ENCODE measurements at places on chromosomes 7 and 10.

DNA sequence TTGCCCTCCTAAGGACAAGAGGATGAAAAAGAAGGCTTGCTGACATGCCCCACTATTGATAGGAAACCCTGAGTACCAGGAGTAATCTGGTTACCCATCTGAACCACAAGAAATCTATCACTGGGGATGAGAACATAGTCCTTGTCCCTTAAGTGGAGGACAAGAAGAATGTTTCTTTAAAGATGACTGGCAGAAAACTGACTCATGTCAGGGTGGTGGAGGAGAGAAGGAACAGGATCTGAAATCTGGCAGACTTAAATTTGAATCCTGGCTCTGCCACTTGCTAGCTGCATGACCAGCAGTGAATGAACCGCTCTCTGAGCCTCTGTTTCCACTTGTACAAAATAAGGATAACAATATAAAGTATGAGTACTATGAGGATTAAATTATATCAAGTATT is 38.9 kb upstream of the XPNPEP1 start:
- no peak for DNase-seq

GRCh38 chr7:158472596-158472995 is 115.0 kb downstream of the PTPRN2 start:
- DNase-seq = no peak

DNA sequence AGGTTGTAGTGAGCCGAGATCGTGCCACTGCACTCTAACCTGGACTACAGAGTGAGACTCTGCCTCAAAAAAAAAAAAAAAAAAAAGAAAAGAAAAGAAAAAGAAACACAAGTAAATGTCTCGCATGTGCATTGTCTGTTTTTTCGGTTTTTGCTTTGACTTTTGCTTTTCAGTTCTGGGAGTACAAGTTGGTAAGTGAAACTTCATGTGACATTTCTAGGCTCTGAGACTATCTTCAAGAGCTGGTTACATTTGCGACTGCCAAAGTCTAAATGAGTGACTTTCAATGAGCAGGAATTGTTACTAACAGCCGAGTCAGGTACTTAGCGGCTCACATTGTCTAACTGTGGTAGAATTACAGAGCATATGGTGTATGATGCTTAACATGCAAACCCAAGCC is 107.0 kb upstream of the CELF2 start:
- no peak for DNase-seq

- DNase-seq = peak; percentile 37
Observed at GRCh38 chr10:110057456-110057855, 49.7 kb downstream of the ADD3 start.

DNA sequence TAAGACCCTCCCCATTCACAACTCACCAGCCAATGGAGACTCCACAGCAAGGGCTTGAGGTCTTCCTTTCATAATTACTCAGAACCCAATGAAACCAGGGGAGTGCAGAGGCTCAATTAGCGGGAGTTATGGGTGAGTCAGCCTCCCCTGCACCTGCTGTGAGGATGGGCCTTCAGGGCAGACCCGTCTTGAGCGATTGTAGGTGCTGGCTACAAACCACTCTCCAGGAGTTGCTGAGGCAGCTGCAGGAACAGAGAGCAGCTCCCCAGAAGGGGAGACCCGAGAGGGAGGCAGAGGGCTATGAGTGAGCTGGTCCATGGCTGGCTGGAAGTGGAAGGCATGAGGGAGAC is 58.5 kb upstream of the SORCS3 start:
- DNase-seq = peak; percentile 59

DNA sequence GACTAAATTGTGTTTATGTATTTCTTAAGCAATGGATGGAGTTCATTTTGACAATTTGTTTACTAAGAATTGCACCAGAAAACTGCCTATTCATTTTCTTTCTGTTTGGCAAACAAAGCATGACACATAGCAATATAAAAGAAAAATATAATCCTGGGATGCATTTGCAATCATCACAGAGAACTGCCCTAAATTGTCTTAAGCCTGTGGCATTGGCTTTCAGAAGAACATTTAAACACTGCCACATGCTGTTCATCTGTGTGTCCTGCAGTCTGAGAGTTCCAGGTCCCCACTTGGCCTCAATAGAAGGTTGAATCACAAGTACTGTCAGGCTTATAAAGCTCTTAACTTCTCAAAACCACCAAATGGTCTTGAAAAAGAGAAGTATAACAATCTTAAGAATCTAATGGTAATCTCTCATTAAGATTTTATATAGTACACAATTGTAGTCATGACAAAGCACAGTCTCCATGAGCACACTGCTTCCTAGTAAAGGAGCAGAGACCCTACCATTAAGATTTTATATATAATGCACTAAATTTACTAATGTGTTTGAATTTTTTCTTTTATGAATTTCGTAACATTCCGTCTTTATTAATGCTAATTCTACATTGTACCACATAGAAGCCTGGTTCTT is 29.9 kb downstream of the RNLS start:
- DNase-seq = peak; percentile 63

DNA sequence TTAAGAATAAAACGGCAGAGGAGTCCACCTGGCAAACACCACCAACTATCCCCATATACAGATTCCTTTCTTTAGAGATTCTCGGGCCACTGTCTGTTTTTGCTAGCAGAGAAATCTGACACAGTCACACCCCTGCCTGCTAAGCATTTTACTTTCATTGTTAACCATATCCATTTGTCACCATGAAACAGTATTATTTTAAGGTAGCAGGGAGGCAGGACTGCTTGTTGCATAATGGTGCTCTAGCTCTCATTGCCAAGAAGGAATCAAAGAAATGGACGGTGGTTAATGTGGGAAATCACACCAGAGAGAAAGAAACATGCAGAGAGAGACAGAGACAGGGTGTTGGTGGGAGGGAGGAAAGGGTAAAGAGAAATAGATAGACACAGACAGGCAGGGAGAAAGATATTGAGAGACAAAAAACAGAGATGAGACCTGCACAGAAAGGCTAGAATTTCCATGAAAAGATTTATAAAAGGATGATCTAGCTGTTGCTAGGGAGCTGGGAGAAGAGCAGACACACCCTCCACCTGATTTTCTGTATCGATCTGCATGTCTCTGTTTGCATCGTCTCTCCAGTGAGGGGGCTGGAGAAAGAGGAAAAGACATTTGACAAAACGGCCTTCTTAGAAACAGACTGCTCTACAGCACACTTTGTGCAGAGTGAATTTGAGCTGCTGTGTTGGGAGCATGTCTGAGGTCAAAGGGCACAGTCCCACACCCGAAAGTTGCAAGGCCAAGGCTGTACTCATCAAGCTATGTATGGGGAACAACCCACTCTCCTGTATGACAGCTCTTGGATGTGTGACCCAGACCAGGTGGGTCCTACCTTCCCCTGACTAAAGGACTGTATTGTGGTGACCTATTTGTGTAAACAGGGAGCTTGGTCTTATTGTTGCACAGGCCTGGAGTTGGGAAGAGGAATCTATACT is 303.1 kb downstream of the FZD1 start:
- no peak for DNase-seq

- no peak for DNase-seq
Observed at GRCh38 chr7:135245226-135246190, 11.9 kb downstream of the STRA8 start.

DNA sequence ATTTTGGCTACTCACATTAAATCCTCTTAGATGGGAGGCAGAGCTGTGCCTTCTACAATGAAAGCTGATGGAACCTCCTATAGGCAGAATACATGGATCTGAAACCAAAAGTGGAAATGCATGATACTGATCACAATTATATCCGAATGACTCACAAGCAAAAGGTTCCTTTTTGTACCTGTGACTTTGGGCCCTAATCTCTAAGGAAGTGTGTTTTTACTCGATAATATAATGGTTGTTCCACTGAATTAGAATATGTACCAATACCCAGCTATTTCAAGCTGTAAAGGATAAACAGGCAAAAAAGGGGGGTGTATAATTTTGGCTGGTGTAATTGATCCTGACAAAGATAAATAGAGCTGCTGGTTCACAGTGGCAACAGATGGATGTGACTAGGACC is 17.6 kb upstream of the LAMB1 start:
- DNase-seq = no peak

- DNase-seq = peak; percentile 44
Observed at GRCh38 chr10:104274762-104275721, 6.1 kb downstream of the GSTO2 start.

DNA sequence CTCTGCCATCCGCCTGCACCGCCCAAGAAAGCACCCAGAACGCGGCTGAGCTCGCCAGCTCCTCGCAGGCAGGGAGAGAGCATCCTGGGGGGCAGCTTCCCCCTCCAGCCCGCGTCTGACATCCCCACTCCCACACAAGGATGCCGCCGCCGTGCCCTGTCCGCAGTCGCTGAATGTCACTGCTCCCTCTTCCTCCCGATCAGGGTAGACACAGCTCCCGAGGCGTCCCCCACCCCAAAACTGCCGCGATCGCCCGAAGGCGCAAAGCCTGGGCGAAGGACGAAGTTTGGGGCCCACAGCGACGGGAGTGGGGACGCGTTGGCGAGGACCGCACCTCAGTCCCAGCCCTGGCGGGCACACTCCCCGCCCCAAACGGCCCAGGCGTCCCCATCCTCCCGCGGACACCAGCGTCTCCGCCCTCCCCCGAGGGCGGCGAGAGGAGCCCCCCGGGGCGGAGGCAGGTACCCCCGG is 1.5 kb upstream of the KAT6B start:
- peak; percentile 38 for DNase-seq

DNA sequence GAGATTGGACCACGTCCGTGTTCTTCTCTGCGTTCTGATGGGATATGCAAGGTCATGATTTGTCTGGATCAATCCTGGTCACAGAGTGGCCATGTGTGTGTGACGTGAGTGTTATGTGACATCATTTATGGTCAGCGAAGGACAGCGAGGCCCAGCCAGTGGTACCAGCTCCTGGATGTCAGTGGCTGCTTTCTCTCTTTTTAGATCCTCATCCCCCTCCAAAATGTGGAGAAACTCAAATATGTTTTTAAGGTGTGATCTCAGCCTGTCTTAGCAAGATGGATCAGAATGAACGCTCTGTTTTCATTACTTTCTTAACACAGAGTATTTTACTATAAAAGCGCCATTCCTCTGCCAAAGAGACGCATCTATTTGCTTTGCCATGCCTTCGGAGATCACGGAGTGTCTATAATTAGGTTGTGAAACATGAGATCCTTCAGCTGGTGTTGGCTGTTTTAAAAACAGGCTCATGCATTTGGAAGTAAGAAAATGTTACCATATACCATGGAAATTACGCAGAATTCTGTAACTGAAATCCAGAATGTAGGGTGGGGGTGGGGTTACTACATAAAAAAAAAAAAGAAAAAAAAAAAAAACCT is 245.5 kb upstream of the TCERG1L start:
- no peak for DNase-seq

- no peak for DNase-seq
Observed at GRCh38 chr7:157799076-157799685, 462.4 kb downstream of the DNAJB6 start.

DNA sequence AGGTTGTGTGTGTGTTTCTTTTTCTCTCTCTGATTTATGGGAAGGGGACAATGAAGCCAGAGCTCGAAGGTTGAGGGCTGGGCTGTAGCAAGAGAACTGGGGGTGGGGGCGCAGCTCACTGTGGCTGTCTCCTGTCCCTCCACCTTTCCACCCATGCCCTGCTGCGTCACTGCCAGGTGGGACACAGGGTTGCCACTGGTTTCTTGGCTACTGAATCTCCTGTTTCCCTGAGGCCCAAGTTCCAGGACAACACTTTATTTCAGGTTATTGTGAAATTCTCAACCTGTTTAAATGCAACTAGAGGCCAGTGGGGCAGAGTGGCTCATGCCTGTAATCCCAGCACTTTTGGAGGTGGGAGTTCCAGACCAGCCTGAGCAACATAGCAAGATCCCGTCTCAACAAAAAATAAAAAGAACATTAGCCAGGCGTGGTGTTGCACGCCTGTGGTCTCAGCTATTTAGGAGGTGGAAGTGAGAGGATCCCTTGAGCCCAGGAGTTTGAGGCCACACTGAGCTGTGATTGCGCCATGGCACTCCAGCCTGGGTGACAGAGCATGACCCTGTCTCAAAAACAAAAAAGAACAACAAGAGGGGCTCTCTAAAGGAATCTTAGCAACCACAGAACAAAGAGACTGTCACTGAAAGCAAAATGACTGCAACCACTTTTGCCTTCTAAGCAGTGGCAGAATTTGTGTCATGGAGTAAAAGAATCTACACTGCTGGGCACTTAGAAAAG is 22.6 kb downstream of the TBATA start:
- DNase-seq = no peak

DNA sequence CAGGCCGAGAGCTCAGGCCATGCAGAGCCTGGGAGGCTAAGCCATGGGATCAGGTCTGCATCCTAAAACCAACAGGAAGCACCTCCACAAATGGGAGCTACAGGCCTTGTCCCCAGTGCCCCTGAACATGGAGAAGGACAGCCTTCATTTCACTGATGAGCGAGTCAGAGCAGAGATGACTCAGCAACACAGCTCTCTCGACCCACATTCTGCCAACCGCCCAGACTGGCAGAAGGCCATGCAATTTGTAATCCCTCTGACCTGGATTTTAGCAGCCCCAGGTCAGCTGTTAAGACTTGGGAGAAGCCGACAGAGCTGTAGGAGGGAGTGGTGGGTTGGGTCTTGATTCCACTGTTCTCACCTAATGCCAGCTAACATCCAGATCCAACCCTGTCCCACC is 25.5 kb downstream of the VOPP1 start:
- peak; percentile 91 for DNase-seq

DNA sequence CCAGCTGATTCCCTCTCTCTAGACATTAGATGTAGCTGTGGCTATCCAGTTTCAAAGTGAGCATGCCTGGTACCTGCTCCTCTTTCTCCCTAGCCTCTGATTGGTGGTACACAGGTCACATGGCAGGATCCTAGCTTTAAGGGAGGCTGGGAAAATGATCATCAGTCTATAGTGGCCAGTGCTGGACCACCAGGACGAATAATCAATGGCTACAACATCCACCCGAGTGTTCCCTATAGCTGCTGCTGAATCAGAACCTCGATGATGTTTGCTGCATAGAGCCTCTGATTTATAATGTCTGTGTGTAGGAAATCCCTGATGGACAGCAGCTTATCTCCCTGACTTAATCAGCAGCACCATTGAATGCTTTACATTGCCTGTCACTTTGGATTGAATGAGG is 28.9 kb upstream of the LMTK2 start:
- no peak for DNase-seq

GRCh38 chr7:5872326-5872725 is 8.3 kb upstream of the OCM start:
- no peak for DNase-seq

DNA sequence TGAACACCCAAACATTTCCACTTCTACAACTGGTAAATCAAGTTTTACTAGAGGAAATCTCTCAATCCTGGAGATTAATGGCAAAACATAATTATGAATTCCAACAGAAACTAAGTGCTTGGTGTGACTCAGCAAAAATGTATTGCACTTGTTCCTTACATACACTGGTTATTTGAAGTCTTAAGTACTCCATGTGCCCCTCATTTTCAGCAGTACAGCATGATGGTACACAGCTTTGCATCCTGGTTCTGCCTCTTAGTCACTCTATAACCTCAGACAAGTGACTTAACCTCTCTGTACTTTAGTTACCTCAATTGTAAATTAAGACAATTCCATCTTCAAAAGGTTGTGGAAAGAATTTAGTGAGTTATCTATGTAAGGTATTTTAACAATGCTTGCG is 12.9 kb downstream of the SLC16A12 start:
- no peak for DNase-seq

- DNase-seq = no peak
Observed at GRCh38 chr7:556291-556826, 36.7 kb upstream of the PDGFA start.

GRCh38 chr7:77791336-77791735 is 6.9 kb downstream of the TMEM60 start:
- no peak for DNase-seq
